Lung (tissue), 17 donors: ENCODE measurements at places on chromosomes 2 and 18. TPM values are rescaled to one million over a fixed set of nuclear protein-coding genes. Genes with fewer than 3 reads are reported as not detected.

GRCh38 chr18:42534313-42534712 lies 579.3 kb downstream of the PIK3C3 start:
- no peak for DNase-seq

DNA sequence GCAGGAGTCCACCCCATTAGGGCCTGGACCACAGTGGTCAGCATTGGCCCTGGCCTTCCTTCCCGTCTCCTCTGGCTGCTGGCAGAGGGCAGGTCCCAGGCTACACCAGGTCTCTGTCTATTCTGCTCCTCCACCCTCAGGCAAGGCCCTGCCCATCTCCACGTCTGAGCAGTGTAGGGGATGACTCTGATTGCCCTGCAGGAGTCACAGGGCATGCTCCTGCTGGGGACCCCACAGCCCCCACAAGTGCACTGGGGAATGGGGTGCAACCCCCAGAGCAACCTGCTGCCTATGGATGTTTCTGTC lies 40.0 kb downstream of the STK25 start:
- no peak for DNase-seq

GRCh38 chr2:186713691-186714090 lies 19.8 kb downstream of the FAM171B start:
- no peak for DNase-seq

GRCh38 chr2:241576293-241576654 lies 17.7 kb downstream of the BOK start:
- DNase-seq = no peak

DNA sequence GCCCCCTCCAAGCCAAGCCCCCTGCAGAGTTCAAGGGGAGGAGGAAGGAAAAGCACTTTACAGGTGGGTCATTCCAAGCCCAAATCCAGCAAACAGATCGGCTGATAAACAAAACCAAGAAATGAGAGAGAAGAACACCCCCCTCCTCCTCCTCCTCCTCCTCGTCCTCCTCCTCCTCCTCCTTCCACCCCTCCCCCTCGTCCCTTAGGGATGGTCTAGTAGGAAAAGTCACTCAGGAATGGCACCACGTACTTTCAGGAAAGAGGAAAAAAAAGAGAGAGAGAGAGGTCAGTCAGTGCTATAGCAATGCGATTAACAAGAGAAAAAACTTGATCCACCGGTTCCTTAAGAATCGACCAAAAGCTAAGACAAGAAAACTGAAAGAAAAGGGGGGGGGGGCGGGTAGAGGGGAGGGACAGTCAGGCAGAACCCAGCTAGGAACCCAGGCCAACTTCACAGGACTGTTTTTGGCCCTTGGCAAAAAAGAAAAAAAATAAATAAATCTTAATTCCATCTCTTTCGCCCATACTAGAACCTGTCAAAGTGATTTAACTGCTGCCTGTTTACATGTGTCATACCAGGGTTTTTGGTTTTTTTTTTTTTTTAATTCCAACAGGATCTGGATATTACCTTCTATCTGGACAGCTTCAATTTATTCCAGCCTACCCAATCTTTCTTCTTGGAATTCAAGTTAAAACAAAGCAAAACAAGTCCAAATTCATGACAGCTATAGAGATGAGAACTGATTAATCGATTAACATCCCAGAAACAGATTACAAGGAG lies 906 bp downstream of the IKZF2 start:
- peak; percentile 67 for DNase-seq

- no peak for DNase-seq
These were observed 22.4 kb downstream of the ODC1 start for GRCh38 chr2:10425699-10426098.

GRCh38 chr2:162301151-162301804 lies 17.2 kb downstream of the IFIH1 start:
- peak; percentile 78 for DNase-seq

DNA sequence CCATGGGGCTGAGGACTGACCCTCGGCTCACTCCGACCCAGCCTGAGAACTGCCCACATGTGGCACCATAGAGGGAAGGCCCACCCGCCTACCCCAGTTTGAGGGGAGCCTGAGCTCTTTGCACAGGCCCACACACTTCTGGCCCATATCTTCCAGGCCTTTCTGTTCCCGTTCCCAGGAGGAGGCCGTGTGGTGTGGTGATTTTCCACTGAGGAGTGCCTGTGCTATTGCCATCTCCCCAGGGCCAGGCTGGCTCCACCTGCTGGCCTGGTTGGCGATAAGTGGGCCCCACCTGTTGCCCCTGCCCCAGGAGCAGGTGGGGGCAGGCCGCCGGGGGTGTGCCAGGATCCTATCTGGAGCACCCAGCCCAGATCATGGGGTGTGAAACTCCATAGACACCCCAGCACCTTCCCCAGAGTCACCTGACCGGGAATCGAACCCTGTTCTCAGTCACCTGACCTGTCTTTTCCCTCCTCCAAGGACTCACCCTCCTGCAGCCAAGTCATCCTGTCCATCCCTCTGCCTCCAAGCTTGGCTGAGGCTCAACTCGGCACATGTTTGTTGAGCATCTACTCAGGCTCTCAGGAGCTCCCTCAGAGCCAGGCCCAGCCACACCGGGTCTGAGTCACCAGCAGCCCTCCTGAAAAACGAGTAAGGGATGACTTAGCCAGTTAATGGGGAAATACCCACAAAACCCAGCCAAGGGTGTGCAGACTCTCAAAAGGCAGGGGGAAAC lies 120.1 kb downstream of the CYP26B1 start:
- no peak for DNase-seq

- DNase-seq = no peak
These were observed 861.7 kb upstream of the CNTNAP5 start for GRCh38 chr2:123163398-123163797.

- DNase-seq = peak; percentile 61
These were observed 84.4 kb downstream of the TMEM131 start for GRCh38 chr2:97911206-97911921.

- DNase-seq = peak; percentile 56
These were observed 94.8 kb upstream of the THOC1 start for GRCh38 chr18:362311-363290.

- DNase-seq = peak; percentile 63
These were observed 3.1 kb upstream of the ZEB2 start for GRCh38 chr2:144522897-144523595.

GRCh38 chr2:39512434-39512935 lies 75.4 kb upstream of the MAP4K3 start:
- peak; percentile 23 for DNase-seq

DNA sequence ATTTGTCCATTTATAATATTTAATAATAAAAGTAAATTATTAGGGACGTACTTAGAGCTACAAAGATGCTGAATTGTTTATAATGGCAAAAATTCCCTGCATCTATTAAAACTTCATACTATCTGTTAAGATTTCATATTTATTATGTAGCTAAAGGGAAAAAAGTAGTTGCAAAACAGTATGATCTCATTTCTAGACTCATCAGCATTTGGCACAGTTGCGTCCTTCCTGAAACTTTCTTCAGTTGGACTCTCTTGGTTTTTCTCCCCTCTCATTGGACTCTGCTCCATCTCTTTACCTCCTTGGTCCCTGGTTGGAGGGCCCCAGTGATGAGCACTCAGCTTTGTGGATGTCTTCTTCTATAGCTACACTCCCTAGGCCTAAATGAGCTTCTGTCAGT lies 99.6 kb downstream of the TMEM247 start:
- DNase-seq = no peak

DNA sequence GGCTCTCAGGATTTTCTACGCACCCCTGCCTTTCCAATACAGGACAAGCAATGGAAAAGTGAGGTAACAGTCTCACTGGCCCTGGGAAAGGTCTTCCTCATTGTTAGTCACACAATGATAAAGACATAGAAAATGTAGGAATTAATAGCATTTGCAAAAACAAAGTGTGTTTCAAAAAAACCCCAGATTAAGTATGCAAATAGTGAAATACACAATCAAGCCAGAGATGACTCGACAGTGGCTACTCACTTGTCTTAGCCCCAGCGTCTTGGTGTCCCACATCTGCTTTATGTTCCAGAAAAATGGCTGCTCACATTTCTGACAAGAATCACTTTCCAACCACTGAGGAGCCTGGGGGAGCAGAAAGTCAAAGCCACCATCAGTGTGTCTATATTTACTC lies 47.0 kb upstream of the AP1S3 start:
- DNase-seq = no peak

GRCh38 chr2:12558519-12558918 lies 158.2 kb upstream of the TRIB2 start:
- DNase-seq = no peak

DNA sequence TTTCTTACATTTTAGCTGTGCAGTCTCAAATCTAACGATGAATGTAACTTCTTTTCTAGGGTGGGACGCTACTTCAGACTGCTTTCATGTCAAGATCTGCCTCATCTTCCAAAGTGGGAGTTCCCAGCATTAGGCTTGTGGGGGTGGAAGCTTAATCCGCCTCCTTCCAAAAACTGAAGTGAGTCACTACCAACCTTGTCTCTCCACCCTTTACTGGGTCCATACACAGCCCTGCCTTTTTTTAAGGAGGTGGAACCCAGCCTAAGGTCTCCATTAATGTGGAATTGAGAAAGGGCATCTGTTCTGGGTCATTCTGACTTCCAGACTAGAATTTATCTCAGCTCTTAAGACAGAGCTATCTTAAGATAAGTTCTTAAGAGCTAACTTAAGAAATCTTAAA lies 42.0 kb upstream of the NFE2L2 start:
- no peak for DNase-seq

DNA sequence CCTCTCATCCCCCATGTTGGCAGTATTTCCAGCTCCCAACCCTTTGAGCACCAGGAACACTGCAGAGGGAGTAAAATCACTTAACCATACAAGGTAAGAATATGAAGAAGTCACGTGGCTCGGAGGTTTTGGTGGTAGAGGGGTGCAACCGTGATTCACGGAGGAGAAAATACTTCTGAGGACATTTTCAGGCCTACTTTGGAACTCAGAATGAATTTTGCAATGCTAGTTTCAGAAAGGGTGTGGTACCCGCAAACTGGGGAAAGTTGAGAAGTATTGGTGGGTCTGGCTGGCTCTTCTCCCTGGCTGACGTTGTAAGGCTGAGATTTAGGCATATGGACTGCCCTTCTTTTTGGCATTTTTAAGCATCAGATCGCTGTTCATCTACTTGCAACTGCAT lies 442 bp downstream of the SERPINB5 start:
- no peak for DNase-seq

DNA sequence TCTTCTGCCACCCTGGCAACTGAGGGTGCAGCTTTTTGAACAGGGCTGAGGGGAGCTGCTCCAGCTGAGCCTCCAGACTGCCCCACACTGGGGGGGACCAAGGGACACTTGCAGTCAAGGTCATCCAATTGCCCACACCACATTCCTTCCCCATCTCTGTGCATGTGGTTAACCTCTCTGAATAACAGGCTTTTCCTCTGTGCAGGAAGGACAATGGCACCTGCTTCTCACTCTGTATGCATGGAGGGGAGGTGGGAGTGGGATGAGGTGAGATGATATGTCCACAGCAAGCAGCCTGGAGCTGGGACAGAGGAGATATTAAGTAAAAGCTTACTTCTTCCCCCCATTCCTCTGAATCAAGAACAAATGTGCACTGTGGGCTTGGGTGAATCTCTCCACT lies 39.1 kb upstream of the TEX51 start:
- DNase-seq = no peak

- no peak for DNase-seq
These were observed 98.5 kb upstream of the NOSTRIN start for GRCh38 chr2:168703926-168704325.

GRCh38 chr2:238169048-238169707 lies 10.4 kb downstream of the ERFE start:
- no peak for DNase-seq

DNA sequence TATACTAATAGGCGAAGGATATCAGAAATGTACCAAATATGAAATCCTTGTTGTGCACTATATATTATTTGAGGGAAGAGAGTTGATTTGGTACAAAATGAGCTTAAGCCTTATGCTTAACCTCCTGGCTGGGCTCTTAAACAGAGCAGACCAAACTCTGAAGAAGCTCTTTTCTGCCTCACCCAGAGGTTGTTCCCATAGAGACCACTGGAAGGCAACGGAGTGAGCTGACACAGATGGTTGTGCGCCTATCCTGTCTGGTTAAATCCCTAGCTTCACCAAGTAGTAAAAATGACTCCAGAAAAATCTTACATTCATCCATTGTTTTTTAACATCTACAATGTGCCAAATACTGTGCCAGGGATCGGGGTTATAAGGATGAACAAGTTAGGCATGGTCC lies 55.9 kb upstream of the NOL4 start:
- no peak for DNase-seq

DNA sequence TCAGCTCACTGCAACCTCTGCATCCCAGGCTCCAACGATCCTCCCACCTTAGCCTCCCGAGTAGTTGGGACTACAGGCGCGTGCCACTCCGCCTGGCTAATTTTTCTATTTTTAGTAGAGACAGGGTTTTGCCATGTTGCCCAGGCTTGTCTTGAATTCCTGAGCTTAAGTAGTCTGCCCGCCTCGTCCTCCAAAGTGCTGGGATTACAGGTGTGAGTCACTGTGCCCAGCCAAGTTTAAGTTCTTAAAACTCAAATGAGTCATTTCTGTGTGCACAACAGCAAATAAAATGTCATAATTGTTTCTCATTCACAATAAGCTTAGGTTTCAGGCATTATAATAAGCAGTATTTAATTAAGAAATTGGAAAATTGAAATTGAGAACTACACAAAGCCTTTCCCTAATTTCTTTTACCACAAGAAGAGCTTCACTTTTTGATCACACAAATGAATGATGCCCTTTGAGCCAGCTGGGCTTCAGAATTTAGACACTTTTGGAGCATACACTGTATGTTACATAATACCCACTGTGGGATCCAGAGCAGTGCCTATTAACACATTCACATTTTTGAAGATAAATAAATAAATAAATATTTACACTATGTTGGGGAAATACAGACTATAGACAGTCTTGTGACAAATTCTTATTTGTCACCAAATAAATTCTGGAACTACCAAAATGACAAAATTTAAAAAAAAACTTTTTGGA lies 8.6 kb upstream of the ME2 start:
- DNase-seq = no peak

GRCh38 chr2:236545248-236545658 lies 24.4 kb upstream of the ACKR3 start:
- no peak for DNase-seq

GPBAR1 gene
- 0.60 TPM for total RNA-seq

SPP2 gene
- not detected for total RNA-seq

ADGRF3 gene
- total RNA-seq = 0.28 TPM

TTR gene
- 1.1 TPM for total RNA-seq

PPP1R1C gene
- 5.2 TPM for total RNA-seq

ABCG5 gene
- not detected for total RNA-seq

SCYGR5 gene
- not detected for total RNA-seq

SLC5A7 gene
- 0.48 TPM for total RNA-seq

FTCDNL1 gene
- 1.3 TPM for total RNA-seq

MAP2 gene
- total RNA-seq = 18.7 TPM

CTLA4 gene
- 1.0 TPM for total RNA-seq

ADAM23 gene
- 1.6 TPM for total RNA-seq

NR4A2 gene
- total RNA-seq = 7.9 TPM

EIF4E2 gene
- 43.7 TPM for total RNA-seq

CXCR1 gene
- total RNA-seq = 6.4 TPM

HOXD12 gene
- total RNA-seq = not detected
